Suppressor macrophage (primary cell): ENCODE measurements at places on chromosomes 4 and X.
A peak's percentile ranks its signal among the peaks of the same experiment; 100 is the strongest.

GRCh38 chr4:37440501-37440900 is 196.0 kb downstream of the NWD2 start:
- no peak for DNase-seq

- no peak for DNase-seq
Observed at GRCh38 chr4:153758688-153759406, 977 bp downstream of the RNF175 start.

DNA sequence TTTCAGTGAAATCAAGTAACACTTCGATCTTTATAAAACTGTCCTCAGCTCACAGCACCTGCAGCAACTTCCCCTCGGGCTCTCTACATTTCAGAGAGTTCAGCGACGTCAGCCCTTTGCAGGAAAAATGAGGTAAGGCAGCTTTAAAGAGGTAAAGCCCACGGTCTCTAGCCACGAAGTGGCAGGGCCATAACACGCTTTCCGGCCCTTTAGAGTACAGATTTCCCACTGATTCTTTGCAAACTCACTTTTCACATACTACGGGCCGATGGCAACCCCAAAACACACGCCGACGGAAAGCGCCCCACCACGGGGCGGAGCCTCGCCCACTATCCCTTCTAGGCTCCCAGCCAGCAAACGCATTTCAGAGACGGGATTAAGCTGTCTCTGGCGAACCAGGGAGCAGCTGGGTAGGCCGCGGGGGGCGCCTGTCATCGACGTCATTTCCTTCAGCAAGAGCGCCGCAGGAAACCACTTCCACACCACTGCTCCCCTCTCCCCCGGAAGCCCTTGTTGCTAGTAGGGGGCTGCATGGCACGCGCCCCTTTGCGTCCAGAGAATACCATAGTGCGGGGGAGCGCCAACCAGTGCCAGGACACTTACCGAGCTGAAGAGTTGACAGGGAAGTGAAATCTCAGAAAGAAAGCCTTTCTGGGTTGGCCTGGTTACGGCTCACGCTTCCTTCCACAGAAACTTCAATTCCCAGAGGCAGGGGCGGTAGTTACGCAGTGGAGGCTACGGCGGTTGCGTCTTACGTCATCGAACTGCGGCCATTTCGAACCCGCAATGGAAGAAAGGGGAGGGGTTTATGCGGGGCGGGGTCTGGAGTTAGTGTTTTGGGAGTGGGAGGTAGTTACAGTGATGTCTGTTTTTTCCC is at the start of gene TRMT10A:
Gene TRMT10A, minus strand, starts transcription at position 730 of the 877 bp plus-strand sequence. CDS start 4,701 bp downstream, outside the sequence.
- DNase-seq, result peak; percentile 99

DNA sequence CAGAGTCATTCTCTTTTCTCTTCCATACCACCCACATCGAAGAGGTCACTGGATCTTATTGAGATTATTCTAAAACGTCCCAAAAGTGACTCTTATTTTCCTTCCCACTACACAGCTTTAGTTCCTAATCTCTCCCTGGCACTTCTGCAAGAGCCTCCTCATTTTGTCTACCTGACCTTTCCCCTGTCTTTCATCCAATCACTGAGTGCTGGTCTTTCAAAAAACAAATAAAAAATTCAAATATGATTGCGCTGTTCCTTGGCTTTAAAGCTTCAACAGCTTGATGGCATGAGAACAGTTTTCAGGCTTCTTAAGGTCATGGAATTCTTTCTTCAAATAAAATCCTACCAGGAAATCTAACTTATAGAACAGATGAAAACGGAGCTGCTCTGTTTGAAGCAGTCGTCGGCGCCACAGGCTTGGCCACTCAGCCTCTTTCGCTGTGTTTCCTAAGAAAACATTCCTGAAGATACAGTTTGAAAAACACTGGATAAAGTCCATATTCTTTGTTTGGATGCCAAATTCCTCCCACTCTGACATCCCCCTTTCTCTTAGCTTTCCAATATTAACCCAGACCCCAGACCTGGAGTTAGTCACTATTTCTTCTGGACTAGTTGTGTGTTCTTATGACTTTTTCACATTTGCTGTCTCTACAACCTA is 12.5 kb downstream of the SYTL5 start:
- no peak for DNase-seq

DNA sequence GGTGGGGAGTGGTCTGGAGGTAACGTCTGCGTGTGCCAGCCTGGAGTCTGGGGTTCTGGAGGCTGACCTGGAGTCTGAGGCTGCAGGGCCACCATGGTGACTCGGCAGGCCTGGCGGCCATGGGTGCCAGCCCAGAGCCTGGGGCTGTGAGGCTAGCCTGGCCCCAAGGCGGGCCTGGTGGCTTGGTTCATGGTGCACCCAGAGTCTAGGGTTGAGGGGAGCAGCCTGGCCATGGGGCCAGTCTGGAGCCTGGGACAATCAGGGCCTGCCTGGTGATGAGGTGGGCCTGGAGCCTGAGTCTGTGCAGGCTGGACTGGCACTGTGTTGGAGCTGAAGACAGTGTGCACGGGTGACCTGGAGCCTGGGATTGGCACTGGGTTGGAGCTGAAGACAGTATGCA is 64.9 kb downstream of the CXorf49B start:
- DNase-seq, result no peak

DNA sequence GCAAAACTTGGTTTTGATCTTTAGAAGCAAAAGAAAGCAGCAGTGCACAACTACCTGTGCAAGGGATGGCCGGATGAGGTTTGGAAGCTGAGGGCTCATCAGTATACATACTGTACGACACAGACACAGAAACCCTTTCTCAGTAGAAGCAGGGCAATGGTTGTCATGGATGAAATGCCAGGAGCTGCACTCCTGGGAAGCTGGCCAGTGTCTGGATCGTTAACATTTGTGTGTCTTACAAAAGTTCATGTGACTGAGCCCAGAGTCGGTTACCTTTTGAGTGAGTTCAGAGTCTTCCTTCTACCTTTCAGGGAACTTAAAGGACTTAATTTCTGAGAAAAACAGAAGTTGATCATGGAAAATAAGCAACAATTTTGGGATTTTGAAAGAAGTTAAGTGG is 230.3 kb downstream of the APBB2 start:
- no peak for DNase-seq

GRCh38 chr4:108730579-108730978 is 32.3 kb downstream of the ETNPPL start:
- no peak for DNase-seq

DNA sequence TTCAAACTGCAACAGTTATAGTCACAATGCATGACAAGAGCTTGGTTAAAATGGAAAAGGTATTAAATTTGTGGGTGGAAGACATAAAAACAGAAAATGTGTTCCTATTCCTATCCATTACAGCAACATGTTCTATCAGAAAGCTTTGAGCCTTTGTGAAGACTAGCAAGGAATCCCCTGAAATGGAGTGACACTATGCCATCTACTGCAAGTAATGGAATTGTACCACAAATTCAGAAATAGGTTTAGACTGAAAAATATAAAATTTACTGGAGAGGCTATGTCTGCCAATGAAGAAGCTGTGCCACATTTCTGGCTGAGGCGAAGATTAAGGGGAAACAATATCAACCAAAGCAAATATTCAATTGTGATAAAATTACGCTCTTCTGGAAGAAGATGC is 247.9 kb downstream of the ADAM29 start:
- DNase-seq, result no peak

- DNase-seq, result no peak
Observed at GRCh38 chrX:53684415-53685192, 1.9 kb downstream of the HUWE1 start.

- DNase-seq, result no peak
Observed at GRCh38 chr4:127131527-127131926, 501.2 kb upstream of the INTU start.

DNA sequence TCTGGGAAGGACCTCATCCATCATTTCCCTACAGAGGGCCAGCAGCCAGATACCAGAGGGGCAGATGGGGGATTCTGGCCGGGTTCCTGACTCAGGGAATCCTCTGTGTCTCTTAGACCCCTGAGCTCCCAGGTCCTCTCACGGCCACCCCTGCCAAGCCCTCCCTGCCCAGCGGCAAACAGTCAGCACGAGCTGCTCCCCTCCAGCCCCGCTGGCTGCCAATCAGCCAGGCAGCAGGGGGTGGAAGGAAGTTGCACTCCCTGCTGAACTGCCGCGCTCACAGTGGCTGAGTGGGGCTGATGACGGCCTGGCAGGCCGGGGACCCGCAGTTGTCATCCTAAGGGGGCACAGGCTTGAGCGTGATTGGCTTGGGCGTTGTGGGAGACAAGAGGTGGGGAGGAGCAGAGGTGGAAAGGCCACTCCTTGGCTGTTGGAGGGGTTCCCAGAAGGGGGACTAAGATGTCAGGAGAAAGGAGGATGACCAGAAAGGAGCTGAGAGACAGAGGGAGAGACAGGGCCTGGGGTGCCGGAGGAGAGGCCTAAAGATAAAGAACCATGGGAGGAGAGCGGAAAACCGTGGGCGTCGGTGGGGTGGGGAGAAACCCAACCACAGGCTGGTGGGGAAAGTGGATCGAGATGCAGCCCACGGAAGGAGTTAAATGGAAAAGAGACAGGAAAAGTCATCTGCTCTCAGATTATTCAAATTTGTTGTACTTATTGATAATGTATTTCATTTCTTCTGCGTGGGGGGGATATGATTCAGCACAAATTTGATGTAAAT is 4.4 kb upstream of the CCDC149 start:
- no peak for DNase-seq

DNA sequence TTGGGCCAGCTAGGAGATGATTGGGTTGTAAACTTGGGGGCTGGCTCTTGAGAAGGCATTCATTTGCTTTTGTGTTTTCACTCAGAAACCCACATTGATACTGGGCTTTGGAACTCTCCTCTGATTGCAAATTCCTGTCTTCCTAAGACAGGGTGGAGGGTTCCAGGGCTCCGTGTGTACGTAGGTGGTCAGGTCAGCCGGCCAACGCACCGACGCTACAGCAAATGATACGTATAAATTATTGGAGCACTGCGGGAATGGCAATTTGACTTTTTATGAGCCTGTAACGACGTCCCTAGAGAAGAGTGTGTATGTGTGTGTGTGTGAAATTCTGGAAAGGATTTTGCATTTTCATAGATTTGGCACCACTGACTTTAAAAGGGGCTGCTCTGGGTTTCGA is 236.9 kb downstream of the SHOX start:
- DNase-seq, result no peak

- DNase-seq, result no peak
Observed at GRCh38 chrX:24542756-24543155, 77.7 kb downstream of the PDK3 start.

- no peak for DNase-seq
Observed at GRCh38 chr4:141020801-141021261, 112.4 kb downstream of the RNF150 start.

DNA sequence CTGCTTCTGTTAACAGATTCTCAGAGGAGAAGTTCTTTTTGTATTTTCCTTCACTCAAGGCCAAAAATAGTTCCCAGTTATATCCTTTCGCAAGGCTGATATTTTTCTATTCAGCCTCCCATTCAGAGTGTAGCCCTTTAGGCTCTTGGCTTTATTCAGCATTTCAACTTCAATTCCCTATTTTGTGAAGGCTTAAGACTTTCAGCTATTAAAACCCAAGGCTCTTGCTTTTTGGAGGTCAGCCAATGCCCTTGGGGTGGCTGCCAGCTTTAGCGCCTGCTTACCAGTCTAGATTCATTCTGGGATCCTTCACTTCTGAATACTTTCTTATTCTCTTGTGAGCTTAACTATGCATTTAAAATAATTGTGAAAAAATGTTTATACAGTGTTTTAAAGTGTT is 57.3 kb upstream of the ADGRA3 start:
- no peak for DNase-seq

DNA sequence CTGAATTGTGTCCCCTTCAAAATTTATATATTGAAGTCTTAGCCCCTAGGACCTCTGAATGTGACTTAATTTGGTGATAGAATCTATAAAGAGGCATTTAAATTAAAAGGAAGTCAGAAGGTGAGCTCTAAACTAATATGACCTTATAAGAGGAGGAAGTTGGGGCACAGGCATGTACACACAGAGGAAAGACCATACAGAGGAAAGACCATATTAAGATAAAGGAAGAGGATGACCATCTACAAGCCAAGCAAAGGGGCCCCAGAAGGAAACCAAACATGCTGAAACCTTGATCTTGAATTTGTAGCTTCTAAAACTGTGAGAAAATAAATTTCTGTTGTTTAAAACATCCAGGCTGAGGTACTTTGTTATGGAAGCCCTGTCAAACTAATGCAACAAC is 26.9 kb upstream of the CYBB start:
- peak; percentile 47 for DNase-seq
